Gastrocnemius medialis (tissue), 4 donors: ENCODE measurements at places on chromosomes 4 and X.

- DNase-seq, result no peak
Measured at GRCh38 chrX:69032601-69033000, 132.7 kb downstream of the PJA1 start.

DNA sequence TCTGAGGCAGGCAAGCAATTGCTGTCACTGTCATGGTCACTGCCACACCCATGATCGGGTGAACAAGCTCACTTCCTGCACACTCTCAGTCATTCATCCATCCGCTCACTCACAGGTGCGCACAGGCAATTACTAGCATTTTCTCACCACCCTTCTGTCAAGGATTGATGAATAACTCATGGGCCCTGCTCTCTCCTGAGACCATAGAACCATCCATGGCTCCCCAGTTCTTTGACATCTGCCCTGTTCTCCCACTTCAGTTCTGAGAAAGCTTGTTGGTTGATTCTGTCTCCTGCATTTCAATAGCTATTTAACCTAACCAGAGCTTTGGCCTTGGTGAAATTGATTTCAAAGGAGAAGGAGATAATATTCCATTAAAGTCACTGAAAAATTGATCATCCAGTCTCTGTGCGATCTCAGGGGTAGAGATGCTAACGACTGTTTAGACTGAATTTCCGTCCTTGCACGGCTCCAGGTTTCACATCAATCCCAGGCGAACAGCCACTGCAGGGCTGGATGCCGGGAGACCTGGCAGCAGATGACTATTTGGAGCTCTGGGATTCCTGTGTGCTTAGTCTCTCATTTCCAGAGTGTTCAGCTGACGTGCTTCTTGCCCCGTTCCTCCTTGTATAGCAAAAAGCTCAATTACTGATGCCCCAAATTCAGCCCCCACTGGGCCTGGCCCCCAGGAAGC lies 36.9 kb upstream of the ADRA2C start:
- DNase-seq, result no peak

DNA sequence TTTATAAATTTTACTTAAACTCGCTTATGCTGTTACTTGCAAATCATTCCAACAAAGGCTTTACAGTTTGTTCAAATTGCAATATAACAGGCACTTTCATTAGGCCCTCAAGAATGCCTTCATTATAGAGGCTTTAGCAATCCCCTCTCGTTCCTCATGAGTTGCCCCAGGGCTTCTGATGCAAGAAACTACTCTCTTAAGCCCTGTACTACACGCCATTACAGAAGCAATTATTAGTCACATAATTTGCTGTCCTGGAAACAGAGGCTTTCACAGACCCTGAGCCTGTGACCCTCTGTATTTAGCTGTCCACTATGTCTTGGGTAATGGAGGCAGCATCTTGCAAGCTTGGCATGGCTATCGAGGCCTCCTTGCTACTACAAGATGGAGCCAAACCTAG lies 965.9 kb upstream of the DIAPH2 start:
- no peak for DNase-seq

GRCh38 chr4:1044469-1045192 lies 33.2 kb downstream of the FGFRL1 start:
- DNase-seq, result no peak

DNA sequence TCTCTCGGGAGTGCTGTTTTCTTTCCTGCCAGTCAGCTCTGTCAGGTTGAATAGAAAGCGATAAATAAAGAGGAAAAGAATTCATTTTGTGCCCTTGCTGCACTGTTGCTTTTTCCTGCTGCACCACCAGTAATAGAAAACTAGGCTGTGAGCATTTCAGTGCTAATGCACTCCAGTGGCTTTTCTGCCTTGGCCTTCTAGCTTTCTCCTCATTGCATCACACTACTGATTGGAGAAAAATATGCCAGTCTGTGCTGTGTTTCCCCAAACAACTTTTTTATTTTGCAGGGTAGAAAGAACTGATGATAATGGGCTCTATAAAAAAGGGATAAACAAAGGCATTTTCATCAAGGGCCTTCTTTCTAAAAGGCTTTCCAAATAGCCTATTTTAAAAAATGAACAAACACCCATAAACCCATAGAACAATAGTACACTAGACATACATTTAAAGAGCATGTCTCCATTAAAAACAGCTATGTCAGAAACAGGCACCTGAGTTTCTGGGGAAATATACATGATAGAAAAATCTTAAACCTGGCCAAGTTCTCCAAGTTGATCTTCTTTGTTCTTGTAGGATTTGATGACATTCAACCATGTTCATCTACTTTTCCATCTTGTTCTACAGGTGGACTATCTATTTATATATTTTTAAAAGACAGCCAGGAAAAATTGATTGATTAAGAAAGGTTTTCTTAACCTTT lies 86.3 kb downstream of the GPRIN3 start:
- no peak for DNase-seq
